ENCODE measurements at places on chromosomes 2 and 18.

DNA sequence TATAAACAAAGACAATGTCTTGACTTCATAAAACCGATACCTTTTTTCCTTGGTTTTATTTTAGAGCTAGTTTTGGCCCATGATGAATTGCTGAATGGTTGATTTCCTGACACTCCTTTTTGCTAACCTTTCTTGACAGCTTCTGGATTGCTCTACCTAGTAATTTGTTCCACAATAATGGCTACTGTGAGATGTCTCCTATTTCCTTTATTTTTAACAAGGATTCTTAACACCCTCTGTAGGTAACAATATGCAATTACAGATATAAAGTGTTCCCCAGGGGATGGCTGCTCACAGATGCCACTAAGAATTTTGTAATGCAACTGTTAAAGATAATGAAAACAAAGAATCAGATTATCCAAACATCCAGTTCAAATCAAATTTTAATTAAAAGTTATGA, 100.8 kb upstream of the ATP5MC3 start:
- no peak for DNase-seq

GRCh38 chr18:74498712-74499627, 2.8 kb downstream of the CNDP2 start:
- DNase-seq: peak; percentile 66

GRCh38 chr2:71897137-71897480, 250.6 kb downstream of the CYP26B1 start:
- no peak for DNase-seq

DNA sequence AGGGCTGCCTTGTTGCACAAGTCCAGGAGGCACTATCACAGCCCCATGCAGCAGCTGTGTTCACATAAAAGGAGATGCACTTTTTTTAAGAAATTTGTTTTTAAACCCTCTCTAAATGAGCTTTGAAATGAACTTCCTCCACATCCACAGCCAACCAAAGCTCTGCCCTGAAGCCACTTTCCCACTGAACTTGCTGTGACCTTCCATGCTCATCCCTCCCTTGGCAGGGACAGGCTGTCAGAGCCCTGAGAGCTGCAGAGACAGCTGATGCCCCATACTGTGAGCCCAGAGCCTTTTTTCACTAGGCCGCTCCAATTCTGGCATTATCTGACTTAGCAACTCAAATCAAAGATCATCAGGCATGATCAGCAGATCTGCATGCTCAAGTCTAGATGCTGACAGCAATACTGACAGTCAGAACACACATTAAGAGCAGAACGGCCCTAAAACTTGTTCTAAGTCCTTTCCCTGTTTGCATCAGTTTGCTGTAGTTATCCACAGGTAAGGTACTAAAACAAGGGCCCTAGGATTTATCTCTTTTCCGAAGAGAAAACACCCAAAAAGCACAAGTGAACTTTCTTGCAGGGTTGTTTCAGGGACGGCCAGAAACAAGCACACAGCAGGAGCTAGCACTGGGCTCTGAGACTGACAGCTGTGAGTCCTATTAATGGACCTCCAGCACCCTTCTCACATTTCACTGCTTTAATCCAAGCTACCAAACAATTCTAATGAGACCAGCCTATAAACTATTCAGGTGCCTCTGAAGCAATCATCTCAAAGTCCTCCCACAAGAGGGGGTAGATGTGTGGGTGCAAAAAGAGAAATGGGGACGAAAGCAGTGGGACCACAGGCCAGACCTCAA, 34.9 kb downstream of the RNU4ATAC start:
- DNase-seq: no peak

- DNase-seq: no peak
Measured at GRCh38 chr2:123051136-123051535, 974.0 kb upstream of the CNTNAP5 start.

DNA sequence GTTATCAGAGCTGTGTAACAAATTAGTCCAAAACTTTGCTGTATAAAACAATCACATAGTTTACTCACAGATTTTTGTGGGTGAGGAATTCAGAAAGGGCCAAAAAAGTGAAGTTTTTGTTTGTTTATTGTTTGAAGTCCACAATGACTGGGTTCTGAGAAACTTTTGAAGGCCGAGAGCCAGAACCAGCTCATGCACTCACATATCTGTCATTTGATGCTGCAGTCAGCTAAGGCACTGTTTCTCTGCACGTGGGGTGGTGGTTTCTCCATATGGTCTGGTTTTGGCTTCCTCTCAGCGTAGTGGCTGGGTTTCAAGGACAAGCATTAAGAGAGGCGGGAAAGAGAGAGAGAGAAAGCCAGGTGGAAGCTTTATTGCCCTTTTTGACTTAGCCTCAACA, 131.8 kb downstream of the TWIST2 start:
- DNase-seq: no peak

DNA sequence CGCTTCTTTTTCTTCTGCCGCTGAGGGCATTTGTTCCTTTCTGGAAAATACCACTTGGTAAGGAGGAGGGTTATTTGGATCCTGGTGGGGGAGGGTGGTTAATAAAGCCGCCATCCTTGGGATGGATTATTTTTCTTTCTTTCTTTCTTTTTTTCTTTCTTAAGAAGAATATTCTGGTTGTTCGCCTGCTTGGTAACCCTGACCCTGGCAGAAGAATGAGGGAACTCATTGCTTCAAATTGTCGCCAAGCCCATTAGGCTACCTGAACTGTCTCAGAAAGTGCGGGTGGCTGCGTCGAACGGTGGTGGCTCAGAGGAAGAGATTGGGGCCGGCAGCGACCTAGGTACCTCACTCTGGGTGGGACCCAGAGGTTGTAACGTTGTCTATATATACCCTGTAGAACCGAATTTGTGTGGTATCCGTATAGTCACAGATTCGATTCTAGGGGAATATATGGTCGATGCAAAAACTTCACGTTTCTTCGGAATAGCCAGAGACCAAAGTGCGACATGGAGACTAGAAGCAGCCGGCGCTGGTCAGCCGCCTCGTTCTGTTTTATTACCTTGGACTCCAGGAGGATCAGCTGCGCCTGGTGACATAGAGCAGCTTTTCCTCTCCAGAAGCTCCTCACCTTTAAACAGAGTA, 1.3 kb upstream of the HOXD4 start:
- DNase-seq: no peak

Measured in effector CD4-positive, alpha-beta T cell (primary cell).